A549 treated with CpdA at 1 μM for 4 hours (cell line): ENCODE measurements at places on chromosomes 1 and 21. TPM values are rescaled to one million over a fixed set of nuclear protein-coding genes. Genes with fewer than 3 reads are reported as not detected.

ZYG11A gene
- total RNA-seq: 2.1 to 2.7 TPM (median 2.5 TPM) in 5 replicates

VWA5B1 gene
- total RNA-seq: not detected in 5 replicates

TDRD5 gene
- total RNA-seq: 0.01 to 0.09 TPM (median 0.05 TPM) in 3 of 5 replicates, not detected in the others

PALMD gene
- total RNA-seq: 0.38 to 0.71 TPM (median 0.49 TPM) in 5 replicates

FCAMR gene
- total RNA-seq: not detected in 5 replicates

C1orf185 gene
- not detected in 5 replicates for total RNA-seq

PPFIA4 gene
- 0.25 to 1.1 TPM (median 0.34 TPM) in 5 replicates for total RNA-seq

DIO1 gene
- not detected in 5 replicates for total RNA-seq

CFHR3 gene
- total RNA-seq: 0.09 to 0.23 TPM (median 0.13 TPM) in 4 of 5 replicates, not detected in the other

LYPD8 gene
- 0.15 to 0.40 TPM (median 0.26 TPM) in 3 of 5 replicates, not detected in the others for total RNA-seq

ZNF669 gene
- 3.2 to 4.2 TPM (median 3.9 TPM) in 5 replicates for total RNA-seq

MAN1C1 gene
- 0.18 to 0.35 TPM (median 0.19 TPM) in 5 replicates for total RNA-seq

SPATA21 gene
- 0.06 to 0.12 TPM (median 0.09 TPM) in 4 of 5 replicates, not detected in the other for total RNA-seq

GNG4 gene
- total RNA-seq: 14.0 to 21.0 TPM (median 15.4 TPM) in 5 replicates

AGPAT3 gene
- 19.6 to 23.3 TPM (median 20.5 TPM) in 5 replicates for total RNA-seq

GBP3 gene
- total RNA-seq: 1.1 to 1.3 TPM (median 1.3 TPM) in 5 replicates

GSTM3 gene
- total RNA-seq: 21.7 to 28.1 TPM (median 24.7 TPM) in 5 replicates

GLUL gene
- 10.2 to 20.3 TPM (median 17.7 TPM) in 5 replicates for total RNA-seq

IBA57 gene
- 2.6 to 7.4 TPM (median 5.8 TPM) in 5 replicates for total RNA-seq

ZNF672 gene
- total RNA-seq: 15.2 to 25.5 TPM (median 24.4 TPM) in 5 replicates

MRAP gene
- total RNA-seq: not detected in 5 replicates

CD1B gene
- total RNA-seq: not detected in 5 replicates

CLCA4 gene
- not detected in 5 replicates for total RNA-seq

IL20 gene
- total RNA-seq: not detected in 5 replicates

ANKRD45 gene
- total RNA-seq: 0.15 TPM in 2 of 5 replicates, not detected in the others

TGFB2 gene
- total RNA-seq: 23.7 to 31.9 TPM (median 27.5 TPM) in 5 replicates

MYCL gene
- 0.99 to 1.4 TPM (median 1.3 TPM) in 5 replicates for total RNA-seq

TIE1 gene
- total RNA-seq: not detected in 5 replicates

CD1D gene
- 0.05 TPM in 1 of 5 replicates, not detected in the others for total RNA-seq

AMY1B gene
- not detected in 5 replicates for total RNA-seq

LCE3E gene
- total RNA-seq: not detected in 5 replicates

AKR1A1 gene
- 72.4 to 81.4 TPM (median 80.6 TPM) in 5 replicates for total RNA-seq

TTC22 gene
- total RNA-seq: not detected in 5 replicates

MANEAL gene
- 22.2 to 27.6 TPM (median 25.3 TPM) in 5 replicates for total RNA-seq

KPNA6 gene
- total RNA-seq: 14.9 to 19.7 TPM (median 16.5 TPM) in 5 replicates

EXTL1 gene
- total RNA-seq: not detected in 5 replicates

AIDA gene
- 59.2 to 67.8 TPM (median 64.9 TPM) in 5 replicates for total RNA-seq

FGGY gene
- 2.1 to 4.1 TPM (median 2.7 TPM) in 5 replicates for total RNA-seq

TTC24 gene
- not detected in 5 replicates for total RNA-seq

SLC50A1 gene
- 32.2 to 36.2 TPM (median 34.4 TPM) in 5 replicates for total RNA-seq
